Stimulated activated CD8-positive, alpha-beta memory T cell treated with anti-CD3 and anti-CD28 coated beads, Interleukin-12 subunit alpha, Interleukin-12 subunit beta, amount 100 ng/mL, for 4 hours (primary cell): ENCODE measurements at places on chromosomes 5 and 9.
A peak's percentile ranks its signal among the peaks of the same experiment; 100 is the strongest.

DNA sequence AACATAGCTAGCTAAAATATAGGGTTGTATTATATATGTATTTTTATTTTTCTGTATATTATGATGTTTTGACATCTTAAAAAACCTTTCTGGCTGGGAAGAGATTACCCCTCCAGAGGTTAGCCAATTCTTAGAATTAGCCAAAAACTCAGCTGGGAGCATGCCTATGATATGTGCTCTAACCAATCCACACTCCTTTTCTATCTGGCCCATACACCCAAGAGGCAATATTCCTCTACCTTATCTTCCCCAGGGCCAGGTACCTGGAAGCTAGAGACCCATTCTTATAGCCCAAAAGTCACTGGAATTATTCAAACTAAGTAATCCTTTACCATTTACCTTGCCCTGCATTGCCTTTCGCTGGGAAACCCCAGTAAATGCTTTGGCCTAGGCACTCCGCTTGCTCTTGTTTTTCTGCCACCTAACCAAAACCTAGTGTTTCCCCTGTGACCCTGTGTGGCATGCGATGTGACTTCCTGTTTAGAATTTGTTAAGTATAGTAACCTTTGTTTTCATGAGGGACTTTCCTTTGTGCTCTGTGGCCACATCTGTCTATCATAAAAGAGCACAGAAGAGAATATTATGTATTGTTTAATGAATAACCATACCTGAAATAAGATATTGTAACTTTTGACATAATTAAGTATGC lies 37.4 kb downstream of the CSNK1G3 start:
- peak; percentile 24 for DNase-seq

- no peak for DNase-seq
Observed at GRCh38 chr5:149497357-149497756, 53.9 kb downstream of the CSNK1A1 start.

DNA sequence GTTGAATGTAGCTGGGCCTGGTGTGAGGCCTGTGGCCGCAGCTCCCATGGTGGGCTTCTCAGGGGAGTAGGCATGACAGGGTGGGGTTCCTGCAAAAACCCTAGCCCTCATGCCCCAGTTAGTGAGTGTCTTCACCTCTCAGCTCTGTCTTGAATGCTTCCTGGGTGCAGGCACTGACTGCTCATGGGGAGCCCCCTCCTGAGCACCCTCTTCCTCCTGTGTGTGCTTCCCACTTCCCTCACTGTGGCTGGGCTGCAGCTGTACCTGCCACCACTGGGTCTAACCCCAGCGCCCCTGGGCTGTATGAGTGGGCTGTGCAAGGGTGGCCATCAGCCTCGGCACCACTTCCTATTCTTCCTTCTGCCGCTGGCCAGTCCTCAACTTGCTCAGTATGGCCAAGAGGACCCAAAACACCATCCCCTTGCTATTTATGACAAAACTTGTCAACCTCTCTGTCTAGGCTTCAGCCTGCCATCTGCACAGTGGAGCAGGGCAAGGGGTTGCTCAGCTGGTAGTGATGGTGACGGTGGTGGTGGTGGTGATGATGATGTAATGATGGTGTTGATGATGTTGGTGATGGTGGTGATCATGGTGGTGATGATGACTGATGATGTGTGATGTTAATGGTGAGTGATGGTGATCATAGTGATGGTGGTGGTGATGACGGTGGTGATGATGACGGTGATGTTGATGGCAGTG lies 67.5 kb downstream of the RXRA start:
- no peak for DNase-seq

- no peak for DNase-seq
Observed at GRCh38 chr5:104456122-104456521, 893.5 kb upstream of the NUDT12 start.

DNA sequence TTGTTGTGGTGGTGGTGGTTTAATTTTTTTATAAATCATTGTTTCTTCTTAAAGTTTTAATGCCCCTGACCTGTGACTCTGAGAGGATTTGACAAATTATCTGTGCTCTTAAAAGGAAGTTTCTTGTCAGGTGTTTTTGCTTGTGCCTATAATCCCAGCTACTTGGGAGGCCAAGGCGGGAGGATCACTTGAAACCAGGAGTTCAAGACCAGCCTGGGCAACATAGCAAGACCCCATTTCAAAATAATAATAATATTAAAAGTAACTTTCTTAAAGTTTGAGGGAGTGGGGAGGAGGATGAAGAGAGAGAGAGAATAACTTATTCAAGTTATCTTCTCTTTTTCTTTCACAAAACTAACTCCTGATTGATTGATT lies 12.2 kb upstream of the ERMP1 start:
- no peak for DNase-seq

DNA sequence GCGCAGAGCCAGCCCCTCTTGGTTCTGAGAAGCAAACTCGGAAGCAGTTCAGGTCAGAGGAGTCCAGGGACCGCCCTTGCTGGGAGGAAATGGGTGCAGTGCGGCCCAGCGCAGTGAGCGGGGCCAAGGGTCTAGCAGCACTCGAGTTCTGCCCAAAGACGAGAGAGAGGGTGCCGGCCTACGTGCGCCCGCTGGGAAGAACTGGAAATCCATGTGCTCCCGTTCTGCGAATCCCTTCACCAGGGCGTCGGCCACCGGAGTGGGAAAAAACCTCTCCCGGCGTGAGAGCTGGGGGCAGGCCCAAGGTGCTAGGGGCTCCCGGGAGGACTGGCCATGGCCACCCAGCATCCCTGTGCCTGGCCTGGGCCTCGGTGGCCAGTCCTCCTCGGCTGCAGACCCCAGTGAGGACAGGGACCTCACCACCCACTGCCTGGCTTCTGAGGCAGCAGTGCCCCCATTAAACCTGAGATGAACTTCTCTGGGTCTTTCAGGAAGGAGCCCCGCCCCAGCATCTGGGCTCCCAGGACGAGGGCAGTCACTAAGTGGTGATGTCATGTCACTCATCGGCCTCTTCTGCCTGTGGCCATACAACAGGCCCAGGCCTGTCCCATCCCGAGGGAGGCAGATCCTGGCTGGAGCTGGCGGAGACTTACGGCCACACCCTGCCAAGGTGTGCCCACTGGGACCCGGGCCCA lies 10.6 kb downstream of the TMEM250 start:
- DNase-seq: no peak

DNA sequence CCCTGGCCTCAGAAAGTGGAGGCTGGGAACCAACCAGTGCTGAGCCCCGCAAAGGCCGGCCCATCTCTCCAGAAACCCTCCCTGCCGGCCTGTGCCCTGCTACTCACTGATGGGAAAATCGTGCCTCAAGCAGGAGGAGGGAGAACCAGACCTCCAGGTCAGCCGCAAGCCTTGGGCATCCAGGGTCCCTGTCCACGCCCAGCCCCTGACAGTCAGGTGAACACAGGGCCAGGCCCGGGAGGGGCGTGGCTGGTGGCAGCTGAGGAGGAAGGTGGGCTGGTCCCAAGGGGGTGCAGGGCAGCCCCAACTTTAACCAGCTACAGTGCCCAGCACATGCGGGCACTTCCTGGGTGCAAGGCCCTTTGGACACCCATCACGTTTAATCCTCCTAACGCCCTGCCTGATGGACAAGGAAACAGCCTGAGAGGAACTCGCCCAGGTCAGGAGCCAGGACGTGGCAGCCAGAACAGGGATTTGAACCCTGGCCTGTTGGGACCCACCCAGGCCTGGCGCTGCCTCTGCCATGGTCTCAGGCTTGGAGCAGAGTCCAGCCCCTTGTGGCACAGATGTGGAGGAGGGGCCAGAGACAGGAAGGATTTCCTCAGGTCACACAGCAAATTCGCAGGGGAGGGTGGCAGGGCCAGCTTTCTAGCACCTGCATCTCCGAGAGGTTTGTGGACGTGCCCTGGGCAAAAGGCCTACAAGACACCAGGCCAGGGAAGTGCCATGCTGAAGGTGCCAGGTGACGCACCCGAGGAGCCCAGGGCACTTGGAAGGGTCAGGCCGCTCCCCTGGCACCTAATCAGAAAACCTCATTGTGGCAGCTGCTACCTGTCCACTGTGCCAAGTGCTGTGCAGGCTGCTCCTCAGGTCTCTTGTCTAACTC lies 4.5 kb downstream of the RALGDS start:
- no peak for DNase-seq

DNA sequence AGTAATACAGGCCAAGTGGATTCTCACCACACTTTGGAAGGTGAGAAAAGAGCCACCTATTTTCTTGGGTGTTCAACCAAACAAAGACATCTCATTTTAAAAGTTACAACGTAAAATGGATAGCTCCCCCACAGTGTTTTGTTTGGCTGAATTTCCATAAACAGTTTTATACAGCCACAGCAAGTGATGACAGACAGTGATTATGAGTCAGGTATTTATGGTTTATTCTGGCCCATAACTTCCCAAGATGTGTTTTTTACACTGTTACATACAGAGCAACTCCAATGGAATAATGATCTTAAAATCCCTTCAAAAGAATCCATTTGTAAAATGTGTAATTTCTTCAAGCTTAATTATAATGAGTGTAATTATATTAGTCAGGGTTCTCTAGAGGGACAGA lies 421.3 kb downstream of the TLE1 start:
- DNase-seq: no peak

DNA sequence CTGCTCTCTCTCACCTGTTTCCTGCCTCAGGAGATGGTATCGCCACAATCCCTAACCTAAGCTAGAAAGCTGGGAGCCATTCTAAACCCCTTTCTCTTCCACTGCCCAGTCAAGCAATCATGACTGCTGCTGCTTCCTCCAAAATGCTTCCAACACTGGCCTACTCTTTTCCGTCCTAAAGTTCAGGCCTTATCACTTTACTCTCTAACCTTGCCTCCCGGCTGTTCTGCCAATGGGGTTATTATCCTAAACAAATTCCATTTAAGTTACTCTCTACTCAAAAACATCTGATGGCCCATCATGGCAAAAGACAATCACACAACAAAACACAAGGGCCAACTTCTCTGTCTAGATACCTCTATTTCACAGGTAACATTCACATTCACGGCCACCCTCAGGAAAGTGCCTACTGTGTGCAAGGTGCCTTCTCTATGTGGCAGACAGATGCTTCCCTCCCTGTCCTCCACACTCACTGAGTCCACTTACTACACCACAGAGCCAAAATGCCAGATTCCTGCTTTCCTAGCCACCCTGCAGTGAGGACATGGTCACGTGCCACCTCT lies 168.0 kb downstream of the CDK5RAP2 start:
- no peak for DNase-seq

DNA sequence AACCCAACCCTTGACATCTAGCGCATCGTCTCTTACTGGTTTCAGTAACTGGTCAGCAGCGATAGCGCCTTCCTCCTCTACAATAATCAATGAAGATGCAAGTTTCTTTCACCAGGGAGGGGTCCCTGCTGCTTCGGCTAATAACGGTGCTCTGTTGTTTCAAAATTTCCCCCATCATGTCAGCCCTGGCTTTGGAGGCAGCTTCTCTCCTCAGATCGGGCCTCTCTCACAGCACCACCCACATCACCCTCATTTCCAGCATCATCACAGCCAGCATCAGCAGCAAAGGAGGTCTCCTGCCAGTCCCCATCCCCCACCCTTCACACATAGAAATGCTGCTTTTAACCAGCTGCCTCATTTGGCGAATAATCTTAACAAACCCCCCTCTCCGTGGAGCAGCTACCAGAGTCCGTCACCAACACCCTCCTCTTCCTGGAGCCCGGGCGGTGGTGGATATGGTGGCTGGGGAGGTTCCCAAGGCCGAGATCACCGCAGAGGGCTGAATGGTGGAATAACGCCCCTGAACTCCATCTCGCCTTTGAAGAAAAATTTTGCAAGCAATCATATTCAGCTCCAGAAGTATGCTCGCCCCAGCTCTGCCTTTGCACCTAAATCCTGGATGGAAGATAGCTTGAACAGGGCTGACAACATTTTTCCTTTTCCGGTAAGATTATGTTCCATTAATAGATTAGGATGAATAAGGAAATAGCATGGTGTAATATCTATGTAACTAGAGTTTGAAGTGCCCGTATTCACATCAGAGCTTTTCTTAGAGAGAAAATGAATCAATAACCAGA lies 2.2 kb downstream of the CPEB4 start:
- no peak for DNase-seq

GRCh38 chr9:8600914-8601680 lies 801.5 kb upstream of the DMAC1 start:
- no peak for DNase-seq

- DNase-seq: no peak
Observed at GRCh38 chr9:90065851-90066250, 461.0 kb downstream of the GADD45G start.

DNA sequence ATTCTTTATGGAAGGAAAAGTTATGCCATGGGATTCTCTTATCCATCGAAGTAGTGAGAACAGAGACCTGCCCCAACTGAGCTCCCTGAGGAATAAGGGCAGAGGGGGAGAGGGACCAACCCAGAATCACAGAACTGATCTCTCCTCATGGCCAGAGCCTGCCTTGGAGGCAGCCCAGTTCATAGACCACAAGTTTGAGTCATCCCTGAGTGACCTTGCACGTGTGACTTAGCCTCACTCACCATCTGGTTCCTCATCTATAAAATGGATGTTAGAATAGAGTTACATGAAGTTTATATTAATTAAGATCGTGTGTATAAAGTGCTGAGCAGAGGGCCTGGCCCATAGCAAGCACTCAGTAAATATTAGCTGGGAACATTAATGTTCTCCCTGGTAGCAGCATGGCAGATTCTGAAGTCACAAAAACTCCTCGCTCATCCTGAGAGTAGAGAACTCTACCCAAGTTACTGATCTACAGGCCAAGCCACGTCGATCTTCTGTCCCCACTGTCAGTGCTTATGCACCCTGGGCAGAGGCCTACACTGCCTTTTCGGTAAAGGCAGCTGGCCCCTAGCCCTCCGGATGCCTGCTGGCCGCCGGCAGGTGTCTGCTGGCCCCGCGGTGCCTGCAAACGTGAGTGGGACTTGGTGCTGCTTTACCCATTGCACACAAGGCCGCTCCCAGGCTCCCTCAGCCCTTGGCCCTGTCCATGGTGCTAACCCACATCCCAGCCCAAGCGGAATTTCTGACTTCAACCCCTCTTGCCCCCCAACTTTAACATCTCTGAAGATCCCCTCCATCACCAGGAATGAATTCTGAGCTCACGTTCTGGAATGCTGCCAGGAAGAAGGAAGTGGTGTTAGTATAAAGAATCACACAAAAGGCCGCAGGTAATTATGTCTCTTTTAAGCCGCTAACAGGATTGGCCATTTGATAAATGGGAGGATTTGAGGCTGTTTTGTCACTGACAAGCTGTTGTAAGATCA lies 61.1 kb upstream of the ARAP3 start:
- DNase-seq: no peak

DNA sequence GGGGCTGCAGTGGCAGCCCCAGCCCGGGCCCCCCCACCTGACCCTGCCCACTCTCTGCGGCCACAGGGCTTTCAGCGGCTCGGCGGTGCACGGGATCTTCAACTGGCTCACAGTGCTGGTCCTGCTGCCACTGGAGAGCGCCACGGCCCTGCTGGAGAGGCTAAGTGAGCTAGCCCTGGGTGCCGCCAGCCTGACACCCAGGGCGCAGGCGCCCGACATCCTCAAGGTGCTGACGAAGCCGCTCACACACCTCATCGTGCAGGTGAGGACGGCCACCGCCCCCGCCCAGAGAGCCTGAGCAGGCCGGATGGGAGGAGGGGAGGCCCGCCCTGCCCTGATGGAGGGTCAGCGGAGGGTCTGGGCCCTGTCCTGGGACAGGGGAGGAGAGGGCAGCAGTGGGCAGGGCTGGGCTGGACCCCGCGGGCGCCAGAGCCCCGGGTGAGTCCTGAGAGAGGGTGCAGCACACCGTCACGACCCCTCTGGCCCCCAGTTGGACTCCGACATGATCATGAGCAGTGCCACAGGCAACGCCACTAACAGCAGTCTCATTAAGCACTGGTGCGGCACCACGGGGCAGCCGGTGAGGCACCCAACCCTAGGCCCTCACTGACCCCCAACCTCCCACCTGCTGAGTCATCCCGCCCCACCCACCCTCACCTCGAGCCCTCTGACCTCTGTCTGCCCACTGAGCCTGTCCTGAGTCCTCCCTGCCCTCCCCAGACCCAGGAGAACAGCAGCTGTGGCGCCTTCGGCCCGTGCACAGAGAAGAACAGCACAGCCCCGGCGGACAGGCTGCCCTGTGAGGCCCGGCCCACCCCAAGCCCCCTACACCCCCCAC lies 2.7 kb downstream of the SLC34A3 start:
- DNase-seq: no peak
